ENCODE measurements at places on chromosomes 7 and 10.

- DNase-seq: no peak
Measured at GRCh38 chr7:129359638-129360037, 74.6 kb upstream of the STRIP2 start.

GRCh38 chr10:132750936-132751335 is 35.0 kb downstream of the NKX6-2 start:
- DNase-seq: no peak

DNA sequence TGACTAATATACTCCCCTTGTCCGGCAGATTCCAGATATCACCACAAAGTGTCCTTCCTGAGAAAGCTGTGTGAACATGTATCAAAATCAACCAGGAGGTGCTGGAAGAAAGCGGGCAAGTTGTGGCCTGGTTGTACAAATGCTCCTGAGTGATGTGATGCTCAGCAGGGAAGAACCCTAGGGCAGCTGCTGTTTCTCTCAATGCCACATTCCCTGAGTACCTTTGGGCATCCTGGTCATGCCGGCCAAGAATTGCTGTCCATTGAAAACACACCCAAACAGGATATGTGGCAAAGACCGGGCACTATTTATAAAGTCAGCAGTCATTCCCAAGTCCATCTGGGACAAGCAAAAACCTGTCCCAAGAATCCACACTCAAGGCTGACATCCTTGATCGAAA is 7.8 kb upstream of the ADCY1 start:
- DNase-seq: no peak

DNA sequence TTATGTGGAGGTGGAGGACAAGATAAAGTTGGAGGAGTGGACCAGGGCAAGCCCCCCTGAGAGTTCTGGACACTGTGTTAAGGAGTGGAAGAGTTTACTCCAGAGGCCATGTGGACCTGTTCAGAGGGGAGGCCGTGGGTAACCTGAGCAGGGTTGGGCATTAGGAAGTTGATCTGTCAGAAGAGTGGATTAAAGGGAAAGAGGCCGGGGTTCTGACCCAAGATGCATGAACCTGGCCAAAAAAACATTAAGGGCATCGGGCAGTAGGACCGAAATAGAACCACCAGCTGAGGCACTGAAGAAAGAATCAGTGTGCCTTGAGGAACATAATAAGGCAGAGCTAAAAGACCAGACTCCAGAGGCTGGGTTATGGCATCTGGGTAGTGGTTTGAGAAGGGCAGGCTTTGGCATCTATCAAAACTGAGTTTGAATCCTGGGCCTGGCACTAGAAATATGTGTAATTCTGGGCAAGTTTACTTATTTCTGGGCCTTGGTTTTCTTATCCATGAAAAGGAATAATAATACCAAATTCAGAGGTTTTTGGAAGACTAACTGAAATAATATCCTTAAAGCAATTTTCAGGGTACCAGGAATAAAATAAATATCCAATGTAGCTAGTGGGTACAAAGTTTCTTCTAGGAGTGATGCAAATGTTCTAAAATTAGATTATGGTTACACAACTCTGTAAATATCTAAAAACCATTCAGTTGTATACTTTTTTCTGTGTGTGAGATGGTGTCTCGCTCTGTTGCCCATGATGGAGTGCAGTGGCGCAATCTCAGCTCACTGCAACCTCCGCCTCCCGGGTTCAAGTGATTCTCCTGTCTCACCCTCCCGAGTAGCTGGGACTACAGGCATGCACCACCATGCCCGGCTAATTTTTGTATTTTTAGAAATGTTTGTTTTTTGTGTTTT is 10.9 kb upstream of the FRAT1 start:
- DNase-seq: no peak

GRCh38 chr7:35249537-35249907 is 4.4 kb downstream of the TBX20 start:
- peak; percentile 58 for DNase-seq

GRCh38 chr10:113524539-113525490 is 28.0 kb upstream of the HABP2 start:
- DNase-seq: no peak

DNA sequence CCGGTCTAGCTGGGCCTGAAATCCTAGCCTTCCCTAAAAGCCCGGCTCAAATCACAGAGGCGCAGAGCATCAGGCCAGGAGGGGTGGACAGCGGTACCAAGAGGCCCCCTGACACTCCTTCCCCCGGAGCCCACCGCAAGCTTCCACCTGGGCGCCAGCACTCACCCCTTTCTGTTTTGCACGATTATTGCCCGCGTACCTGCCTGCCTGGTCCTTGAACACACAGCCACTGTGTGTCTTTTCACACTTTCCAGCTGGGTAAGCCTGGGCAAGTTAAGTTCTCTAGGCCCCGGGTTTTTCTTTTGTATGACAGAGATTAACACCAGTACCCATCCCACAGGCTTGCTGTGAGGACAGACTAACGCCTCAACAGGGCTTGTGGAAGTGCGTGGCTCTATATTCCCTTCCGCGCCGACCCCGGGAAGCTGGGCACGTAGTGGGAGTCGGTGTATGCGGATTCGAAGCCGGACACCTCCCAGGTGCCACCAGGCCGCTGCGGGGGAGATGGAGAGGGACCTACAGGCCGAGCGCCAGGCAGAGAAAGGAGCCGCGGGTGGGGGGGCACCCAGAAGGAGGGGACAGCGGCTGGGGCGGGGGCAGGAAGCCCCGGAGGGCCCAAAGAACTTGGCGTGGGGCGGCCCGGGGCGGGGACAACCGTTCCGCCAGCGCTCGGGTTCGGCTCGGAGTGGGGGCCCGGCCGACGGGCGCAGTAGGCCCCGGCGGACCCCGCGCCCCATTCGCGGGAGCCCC is 792 bp downstream of the ZNF746 start:
- no peak for DNase-seq

GRCh38 chr7:47474937-47475879 is 106.7 kb downstream of the TNS3 start:
- DNase-seq: no peak

- DNase-seq: no peak
Measured at GRCh38 chr10:133144771-133145170, 15.2 kb upstream of the KNDC1 start.

- no peak for DNase-seq
Measured at GRCh38 chr7:106371629-106372028, 86.8 kb upstream of the NAMPT start.

DNA sequence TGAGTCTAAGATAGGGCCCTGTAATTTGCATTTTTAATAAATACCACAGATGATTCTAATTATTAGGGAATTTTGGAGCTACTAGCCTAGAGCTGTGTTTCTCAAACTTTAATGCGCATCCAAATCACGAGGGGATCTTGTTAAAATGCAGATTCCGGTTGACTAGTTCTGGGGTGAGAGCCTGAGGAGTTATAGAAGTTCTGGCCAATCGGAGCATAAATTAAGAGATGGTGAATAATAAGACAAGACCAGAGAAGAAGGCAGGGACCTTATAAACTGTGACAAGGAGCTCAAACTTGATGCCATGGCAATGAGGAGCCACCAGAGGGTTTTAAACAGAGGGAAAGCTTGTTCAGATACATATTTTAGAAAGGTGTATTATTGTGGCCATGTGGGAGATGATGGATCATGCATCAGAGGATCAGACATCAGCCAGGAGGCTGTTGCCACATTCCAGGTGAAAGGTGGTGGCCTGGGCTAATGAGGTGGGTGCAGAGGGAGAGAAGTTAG is 29.7 kb upstream of the TLX1 start:
- DNase-seq: no peak

GRCh38 chr7:12403287-12404181 is at the start of gene VWDE:
VWDE (minus strand) TSS chr7:12403865; CDS start chr7:12403716, 149 bp downstream.
- DNase-seq: peak; percentile 92

- no peak for DNase-seq
Measured at GRCh38 chr10:1185911-1186682, 129.9 kb downstream of the WDR37 start.

- DNase-seq: no peak
Measured at GRCh38 chr7:35254496-35255442, 869 bp upstream of the TBX20 start.

GRCh38 chr10:62850646-62851045 is 34.5 kb upstream of the EGR2 start:
- DNase-seq: no peak

GRCh38 chr10:1465993-1466764 is 271.1 kb downstream of the ADARB2 start:
- no peak for DNase-seq

DNA sequence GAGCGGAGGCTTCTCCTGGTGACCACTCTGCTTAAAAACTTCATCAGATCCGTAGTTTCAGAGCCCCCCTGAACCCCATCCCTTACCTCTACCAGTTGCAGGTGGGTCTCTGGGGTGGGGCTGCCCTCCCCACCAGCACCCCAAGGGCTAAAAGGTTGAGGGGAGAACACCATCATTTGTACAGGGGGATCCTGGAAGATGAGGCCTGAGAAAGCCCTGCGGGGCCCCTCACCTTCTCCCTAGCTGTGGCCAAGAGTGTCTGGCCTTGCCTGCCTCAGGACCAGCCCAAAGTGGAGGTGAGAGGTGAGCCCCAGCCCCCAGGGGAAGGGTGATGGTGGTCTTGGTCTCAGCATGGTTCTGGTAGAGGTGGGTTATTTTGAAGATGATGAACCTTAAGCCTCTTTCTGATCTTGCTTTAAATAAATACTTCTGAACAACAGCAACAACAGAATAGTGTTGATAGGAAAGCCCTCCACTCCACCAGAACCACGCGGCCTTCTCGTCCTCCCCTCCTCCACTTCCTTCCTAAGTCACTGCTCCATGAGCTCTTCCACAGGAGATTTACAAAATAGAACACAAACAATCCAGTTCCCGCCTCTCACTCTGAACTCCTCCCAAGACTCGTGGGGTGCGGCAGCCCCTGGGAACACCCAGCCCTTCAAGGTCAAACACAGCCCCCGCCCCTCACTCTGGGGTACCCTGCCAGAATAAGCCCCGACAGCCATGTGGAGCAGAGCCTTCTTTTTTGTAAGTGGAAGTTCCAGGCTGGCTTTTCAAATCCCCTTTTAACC is 169.1 kb downstream of the EGFR start:
- no peak for DNase-seq

GRCh38 chr7:128034825-128035224 is 3.6 kb upstream of the LRRC4 start:
- no peak for DNase-seq

DNA sequence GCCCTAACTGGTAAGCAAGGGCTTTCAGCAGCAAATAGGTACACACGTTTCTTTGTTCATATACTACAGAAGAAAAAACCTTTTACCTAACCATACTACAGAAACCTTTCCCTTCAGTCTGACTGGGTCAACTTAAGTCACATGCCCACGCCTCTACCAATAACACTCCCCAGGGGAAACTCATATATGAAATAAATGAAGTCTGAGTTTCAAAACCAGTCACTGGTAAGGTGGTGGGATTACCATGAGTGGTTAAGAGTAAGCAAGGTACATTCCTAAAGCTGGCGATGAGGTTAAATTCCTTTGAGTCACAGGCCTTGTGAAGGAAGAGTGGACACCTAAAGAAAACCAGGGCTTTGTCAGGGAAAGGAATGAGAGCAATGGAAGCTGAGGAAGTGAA is 21.4 kb upstream of the KIF20B start:
- DNase-seq: no peak

DNA sequence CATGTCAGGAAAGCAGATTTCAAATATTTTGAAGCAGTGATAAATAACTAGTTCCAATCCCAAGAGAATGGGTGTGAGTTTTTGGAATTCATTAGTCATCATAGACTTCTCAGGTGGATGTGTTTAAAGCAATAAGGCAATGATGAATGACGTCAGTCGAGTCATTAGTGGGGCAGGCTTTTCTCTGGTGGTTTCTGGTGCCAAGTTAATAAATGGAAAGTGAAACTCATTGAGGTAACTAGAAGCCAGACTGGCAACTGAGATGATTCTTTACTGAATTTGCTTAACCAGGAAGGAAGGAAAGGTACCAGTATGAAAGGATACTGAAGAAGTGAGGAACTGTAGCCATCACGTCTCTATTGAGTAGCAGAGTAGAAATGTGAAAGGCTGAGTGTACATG is 311.0 kb downstream of the GPAM start:
- no peak for DNase-seq

DNA sequence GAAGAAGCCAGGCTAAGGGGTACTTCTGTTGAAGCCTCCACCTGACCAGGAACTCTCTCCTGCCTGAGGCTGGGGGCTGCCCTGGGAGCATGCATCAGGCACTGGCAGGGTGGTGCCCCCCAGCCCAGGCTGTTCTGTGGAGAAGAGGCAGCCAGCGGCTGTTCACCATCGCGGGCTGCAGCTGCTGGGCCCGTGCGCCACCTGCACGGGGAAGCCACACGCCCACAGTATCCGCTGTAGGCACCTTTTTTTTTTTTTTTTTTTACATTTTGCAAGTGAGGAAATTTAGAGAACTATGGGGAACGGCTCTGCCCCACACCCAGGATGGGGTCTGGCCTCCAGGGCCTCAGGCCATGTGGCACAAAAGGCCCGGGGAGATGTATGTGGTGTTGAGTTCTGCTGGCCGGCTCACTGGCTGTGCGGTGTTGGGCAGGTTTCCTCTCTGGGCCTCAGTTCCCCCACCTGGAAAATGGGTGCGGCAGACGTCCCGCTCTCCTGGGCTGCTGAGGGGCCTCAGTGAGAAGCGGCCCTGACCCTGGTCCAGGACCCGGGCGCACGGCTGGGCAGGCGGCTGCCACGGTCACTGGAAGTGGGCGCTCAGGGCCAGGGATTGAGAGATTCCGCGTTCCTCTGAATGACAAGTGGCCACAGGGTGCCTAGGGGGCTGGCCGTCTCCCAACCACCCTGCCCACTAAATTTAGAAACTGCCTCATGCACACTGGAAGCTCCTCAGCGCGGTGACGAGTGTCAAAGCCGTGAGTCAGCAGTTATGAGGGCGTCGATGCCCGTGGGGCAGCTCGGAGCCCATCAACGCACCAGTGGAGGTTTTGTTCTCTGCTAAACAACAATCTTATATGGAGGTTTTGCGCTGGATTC is 8.8 kb upstream of the INTS1 start:
- no peak for DNase-seq

DNA sequence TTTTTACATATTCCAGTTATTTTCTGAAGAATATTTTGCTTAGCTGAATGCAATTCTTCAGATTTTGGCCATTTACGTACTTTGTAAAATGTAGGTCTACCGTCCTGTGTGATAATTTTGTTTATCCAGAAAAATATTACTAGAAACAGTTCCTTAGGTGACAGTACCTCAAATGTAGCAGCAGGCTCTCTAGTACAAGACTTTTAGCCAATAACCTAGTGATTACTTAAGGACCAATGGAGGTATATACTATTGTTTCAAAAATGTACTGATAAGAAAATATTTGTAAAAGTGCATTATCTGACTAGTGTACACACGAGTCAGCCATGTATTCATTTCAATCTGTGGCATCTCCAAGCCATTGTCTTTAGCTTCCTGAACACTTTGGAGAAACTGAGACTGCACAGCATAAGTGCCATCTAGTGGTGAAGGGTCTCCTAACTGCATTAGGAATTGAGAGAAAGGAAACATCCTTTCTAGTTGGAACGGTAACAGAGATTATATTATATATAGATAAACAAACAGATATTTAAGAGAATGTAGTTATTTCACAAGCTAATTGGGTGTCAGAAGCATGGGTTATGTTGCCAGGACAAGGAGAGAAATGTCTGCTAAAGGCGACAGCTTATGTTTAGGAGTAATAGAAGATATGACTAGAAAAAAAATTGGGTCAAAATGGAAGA is 23.7 kb downstream of the RTKN2 start:
- DNase-seq: no peak
